NCI-H1930 (cell line): ENCODE measurements at places on chromosomes 3 and 15.

GRCh38 chr3:115553796-115554486 lies 69.4 kb upstream of the GAP43 start:
- DNase-seq: no peak

- DNase-seq: no peak
Measured at GRCh38 chr3:114872588-114872987, 274.5 kb downstream of the ZBTB20 start.

- no peak for DNase-seq
Measured at GRCh38 chr15:41996921-41997592, 23.8 kb downstream of the PLA2G4E start.

DNA sequence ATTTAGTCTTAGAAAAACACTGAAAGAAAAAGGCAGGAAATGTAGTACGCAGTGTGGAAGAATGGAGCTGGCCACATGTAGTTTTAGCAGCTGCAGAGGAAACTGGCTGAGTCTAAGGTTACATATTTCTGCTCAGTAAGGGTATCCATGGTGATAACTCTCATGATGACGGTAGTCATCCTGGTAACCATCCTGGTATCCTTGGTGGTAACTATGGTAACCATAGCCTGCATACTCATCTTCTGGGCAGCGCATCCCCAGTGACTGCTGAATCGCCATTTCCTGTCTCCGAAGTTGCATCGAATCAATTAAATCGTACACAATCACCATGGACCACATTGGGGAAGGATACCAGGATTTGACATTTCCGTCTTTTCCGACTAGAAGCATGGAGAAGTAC lies 35.7 kb downstream of the CCDC80 start:
- no peak for DNase-seq
